Renal cortex interstitium (tissue), 15 donors: ENCODE measurements at places on chromosomes 16 and 17. TPM values are rescaled to one million over a fixed set of nuclear protein-coding genes. Genes with fewer than 3 reads are reported as not detected.

GDPD1 gene
- 10.3 TPM for polyA plus RNA-seq

PDE6G gene
- polyA plus RNA-seq, result 10.2 TPM

GRCh38 chr17:63837480-63837879 lies 5.0 kb downstream of the SMARCD2 start:
- no peak for DNase-seq

DNA sequence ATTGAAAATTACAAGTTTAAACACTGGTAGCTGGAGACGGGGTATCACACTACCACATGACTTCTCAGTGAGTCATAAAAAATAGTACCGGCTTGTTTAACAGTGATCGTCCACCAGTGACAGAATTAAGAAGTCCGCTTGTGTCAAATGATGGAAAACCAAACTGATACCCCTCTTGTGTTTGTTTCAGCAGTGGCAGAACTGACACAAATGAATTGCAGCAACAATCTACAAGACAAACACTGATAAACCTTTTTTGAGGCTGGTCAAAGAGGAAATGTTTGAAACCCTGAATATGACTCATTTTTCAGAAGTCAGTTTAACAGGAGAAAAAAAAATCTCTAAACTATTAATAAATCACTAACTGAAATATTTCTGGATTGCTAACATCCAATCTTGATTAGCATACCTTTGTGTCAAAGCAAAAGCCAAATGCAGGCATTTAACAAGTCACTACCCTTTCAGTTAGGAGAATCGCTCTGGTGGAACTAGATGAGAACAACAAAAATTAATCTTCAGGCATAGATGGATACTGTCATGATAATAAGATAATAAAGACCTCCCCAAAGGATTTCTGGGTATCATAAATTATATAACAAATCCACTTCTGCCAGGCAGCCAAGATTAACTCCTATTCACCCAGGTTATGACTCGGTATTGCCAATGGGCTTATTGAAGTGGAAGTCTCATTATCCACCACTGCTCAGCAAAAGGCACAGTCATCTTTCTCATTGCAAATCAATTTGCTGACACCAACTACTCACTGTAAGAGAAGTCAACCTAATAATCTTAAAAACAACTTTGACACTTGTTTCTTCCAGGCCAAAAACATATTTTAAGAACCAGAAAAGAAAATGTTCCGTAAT lies 20.8 kb downstream of the DCUN1D3 start:
- DNase-seq, result no peak

DNA sequence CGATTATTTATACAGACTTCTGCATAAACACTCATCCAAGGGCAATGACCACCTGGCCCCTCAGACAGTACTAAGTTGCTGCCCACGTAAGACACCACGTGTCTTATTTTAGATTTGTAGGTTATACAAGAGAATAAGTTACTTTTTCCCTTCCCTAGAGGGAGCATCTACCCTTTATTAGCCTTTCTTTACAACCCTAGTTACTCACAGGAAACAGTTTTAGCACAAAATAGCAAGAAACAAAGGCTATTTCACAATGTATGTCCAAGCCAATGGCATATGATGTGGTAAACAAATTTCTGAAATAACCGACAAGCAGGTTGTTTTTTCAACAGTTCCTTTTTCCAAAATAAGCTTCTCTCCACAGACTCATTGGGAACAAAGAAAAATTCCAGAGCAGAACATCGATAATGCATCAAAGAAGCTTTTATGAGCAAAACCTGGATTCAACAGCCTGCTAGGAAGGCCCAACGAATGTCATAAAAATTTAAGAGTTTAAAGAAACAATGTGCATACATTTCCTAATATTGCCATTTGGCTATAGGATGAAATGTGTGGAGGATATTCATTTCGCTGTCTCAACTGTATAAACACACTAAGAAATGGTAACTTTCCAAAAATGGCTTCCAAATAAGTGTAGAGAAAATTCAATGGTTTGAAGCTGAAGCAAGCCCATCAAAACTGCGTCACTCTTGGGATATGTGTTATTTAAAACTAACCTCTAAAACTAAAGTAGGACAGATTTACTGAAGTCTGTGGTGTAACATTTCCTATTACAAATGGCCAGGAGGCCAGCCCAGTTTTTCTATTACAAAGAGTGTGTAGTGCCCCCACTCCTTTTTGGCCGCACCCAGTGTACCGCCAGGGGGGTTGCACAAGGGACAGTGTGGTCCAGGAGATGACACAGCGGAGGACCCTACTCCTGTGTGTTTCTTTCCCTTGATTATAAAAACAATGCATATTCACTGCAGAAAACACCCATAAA lies 50.4 kb upstream of the ERN1 start:
- DNase-seq, result no peak
